ENCODE measurements at places on chromosomes 3 and 15.

GRCh38 chr3:156957715-156958114 is 131.6 kb downstream of the LEKR1 start:
- no peak for DNase-seq

GRCh38 chr3:8996216-8996615 is 32.9 kb upstream of the RAD18 start:
- no peak for DNase-seq

DNA sequence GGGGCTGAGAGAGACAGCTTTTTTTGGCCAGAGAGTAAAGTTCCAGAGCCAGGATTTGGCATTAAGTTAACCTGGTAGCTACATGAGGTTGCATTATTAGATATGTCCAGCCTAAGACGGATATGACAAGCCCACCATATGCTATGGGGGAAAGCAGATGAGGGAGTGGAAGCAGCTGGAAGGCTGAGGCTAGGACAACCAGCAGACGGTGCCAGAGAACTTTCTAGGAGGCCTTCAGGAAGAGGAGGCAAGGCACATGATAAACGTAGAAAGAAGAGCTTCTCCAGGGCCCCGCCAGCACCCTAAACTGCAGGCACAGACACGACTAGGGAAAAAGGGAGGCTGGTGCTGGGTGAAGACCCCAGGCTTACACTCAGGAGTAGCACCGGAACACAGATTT is 87.0 kb downstream of the CTNNB1 start:
- DNase-seq, result no peak

- no peak for DNase-seq
Observed at GRCh38 chr3:188711881-188712247, 459.9 kb upstream of the TPRG1 start.

- no peak for DNase-seq
Observed at GRCh38 chr15:66628976-66629723, 63.4 kb upstream of the LCTL start.
